ENCODE measurements at places on chromosomes 4 and X. TPM values are rescaled to one million over a fixed set of nuclear protein-coding genes. Genes with fewer than 3 reads are reported as not detected.

IDH3G gene
- total RNA-seq, result 53.9 TPM

- no peaks in the 10 kb centered on the region for H3K4me1 ChIP-seq
- no peak overlapping the region for H3K27ac ChIP-seq
- H3K36me3 ChIP-seq, result peaks cover 8% of the 10 kb centered on the region
- no peak overlapping the region for H3K4me3 ChIP-seq
- H3K27me3 ChIP-seq, result no peaks in the 10 kb centered on the region
Observed at GRCh38 chr4:40857956-40858355, 108.2 kb downstream of the NSUN7 start.

MAGEC1 gene
- total RNA-seq, result not detected

- no peaks in the 10 kb centered on the region for H3K4me1 ChIP-seq
- no peak overlapping the region for H3K27ac ChIP-seq
- no peaks in the 10 kb centered on the region for H3K36me3 ChIP-seq
- H3K27me3 ChIP-seq, result no peaks in the 10 kb centered on the region
- DNase-seq, result no peak
- no peak overlapping the region for H3K4me3 ChIP-seq
Observed at GRCh38 chr4:184510401-184510800, 36.1 kb upstream of the IRF2 start.

LNX1 gene
- total RNA-seq, result 5.7 TPM

SH3BP2 gene
- 37.6 TPM for total RNA-seq

DNA sequence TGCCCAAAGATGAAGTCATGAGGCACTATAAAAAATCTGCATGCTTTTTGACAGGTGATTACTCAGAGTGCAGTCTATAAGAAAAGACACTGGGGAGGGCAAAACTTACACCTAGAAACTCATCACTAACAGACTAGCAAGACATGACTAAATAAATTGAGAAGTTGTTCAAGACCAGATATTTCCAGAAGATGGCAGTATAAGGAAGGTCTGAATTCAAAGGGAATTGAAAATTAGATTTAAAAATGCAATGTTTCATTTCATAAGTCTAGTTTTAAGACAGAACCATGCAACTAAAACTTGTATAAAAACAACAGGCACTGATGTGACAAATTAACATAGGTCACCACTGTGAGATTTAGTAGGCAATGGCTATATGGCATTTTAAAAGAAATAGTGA is 232.5 kb upstream of the POF1B start:
- H3K27me3 ChIP-seq, result no peaks in the 10 kb centered on the region
- H3K36me3 ChIP-seq, result no peaks in the 10 kb centered on the region
- H3K27ac ChIP-seq, result no peak overlapping the region

DNA sequence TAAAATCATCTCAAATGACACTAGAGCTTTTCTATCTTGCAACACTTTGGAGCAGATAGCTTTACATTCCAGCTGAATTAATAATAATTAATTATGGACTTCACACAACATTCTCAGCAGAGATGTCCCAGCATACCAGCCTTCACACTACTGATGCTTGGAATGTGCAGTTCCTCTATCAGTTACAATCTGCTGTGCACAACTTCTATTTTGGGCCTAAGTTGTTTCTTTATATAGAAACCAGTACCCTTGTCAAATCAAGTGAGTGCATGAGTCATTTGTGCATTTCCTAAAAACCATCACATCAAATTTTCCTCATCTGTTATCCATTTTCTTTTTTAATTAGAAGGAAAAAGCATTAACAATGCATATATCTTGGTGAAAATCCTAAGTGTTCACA is 8.8 kb upstream of the RASL11B start:
- H3K4me3 ChIP-seq, result no peak overlapping the region
- no peak for DNase-seq
- H3K36me3 ChIP-seq, result no peaks in the 10 kb centered on the region
- no peaks in the 10 kb centered on the region for H3K27me3 ChIP-seq
- no peak overlapping the region for H3K27ac ChIP-seq

DNA sequence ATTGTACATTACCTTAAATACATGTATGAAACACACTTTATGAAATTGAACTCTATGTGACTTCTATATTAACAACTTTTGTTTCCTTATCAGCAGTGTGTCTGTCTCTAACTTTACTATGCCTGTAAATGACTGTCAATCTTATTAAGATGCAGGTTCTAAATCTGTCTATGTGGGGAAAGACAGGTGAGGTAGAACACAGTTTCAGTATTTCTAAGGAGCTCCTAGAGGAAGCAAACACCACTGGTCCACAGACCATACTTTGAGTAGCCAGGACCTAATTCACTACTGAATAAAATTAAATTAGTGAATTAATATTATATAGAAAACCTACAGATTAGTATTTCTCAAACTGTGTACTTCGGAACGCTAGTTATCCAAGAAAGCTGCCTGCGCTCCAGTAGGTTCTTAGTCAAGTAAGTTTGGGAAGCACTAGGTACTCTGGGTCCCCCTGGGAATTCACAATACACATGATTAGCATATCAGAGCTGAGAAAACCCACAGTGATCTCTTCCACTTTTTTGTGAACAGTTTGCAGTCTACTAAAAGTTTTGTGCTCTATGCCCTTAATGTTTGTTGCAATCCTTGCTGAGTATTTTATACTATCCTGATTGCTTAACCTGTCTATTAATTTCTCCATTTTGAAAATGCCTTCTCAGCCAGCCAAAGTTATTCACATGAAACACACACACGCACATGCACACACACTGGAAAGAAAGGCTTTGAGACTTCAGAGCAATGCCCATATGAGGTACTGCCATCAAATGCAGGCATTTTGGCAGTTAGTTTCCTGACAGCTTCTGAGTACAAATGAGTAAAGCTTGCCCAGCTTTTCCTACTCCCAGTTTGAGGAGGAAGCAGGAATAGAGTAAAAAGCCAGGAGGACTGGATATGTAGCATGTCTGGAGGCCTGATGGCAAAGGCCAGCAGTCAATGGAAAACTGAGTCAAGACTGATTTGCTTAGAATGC is 133.6 kb upstream of the CPEB2 start:
- peak overlapping the region; percentile 39 for H3K4me3 ChIP-seq
- no peaks in the 10 kb centered on the region for H3K36me3 ChIP-seq
- no peak for DNase-seq
- H3K4me1 ChIP-seq, result peaks cover 25% of the 10 kb centered on the region

DMP1 gene
- total RNA-seq, result 0.09 TPM

MXD4 gene
- total RNA-seq, result 27.1 TPM

DNA sequence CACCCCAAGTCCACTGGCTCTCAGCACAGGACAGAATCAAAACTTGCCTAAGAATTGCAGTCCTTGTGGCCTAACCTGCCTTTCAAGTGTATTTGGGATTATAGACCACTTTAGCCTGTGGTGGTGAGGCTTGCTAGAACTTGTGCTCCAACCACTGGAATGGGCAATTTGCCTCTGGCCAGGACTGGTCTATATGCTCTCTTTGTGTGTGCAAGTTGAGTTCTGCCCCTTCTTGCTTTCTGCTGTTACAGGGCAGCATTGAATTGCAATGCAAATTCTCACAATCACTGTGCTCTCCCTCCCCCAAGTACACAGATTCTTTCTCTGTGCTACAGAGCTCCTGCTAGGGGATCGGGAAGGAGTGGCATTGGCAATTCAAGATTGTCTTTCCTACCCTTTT is 233.6 kb upstream of the DIPK2B start:
- H3K4me1 ChIP-seq, result peaks cover 4% of the 10 kb centered on the region
- H3K36me3 ChIP-seq, result no peaks in the 10 kb centered on the region
- peak overlapping the region; percentile 53 for H3K4me3 ChIP-seq
- H3K27me3 ChIP-seq, result no peaks in the 10 kb centered on the region

GRCh38 chrX:110082161-110082560 is 79.2 kb downstream of the TMEM164 start:
- no peak overlapping the region for H3K4me3 ChIP-seq
- no peak overlapping the region for H3K27ac ChIP-seq
- H3K36me3 ChIP-seq, result no peaks in the 10 kb centered on the region
- DNase-seq, result no peak
- H3K27me3 ChIP-seq, result no peaks in the 10 kb centered on the region
- no peaks in the 10 kb centered on the region for H3K4me1 ChIP-seq

GRCh38 chrX:48911412-48912182 is at the start of gene SLC35A2:
Gene SLC35A2 (minus strand): TSS chrX:48911646. CDS start chrX:48911636, 10 bp downstream.
- peaks cover 39% of the 10 kb centered on the region for H3K36me3 ChIP-seq
- peak; percentile 90 for DNase-seq
- H3K4me3 ChIP-seq, result peak within 1 kb of the TSS; percentile 85
- H3K4me1 ChIP-seq, result no peaks in the 10 kb centered on the region
- peak within 1 kb of the TSS; percentile 24 for H3K27ac ChIP-seq

DNA sequence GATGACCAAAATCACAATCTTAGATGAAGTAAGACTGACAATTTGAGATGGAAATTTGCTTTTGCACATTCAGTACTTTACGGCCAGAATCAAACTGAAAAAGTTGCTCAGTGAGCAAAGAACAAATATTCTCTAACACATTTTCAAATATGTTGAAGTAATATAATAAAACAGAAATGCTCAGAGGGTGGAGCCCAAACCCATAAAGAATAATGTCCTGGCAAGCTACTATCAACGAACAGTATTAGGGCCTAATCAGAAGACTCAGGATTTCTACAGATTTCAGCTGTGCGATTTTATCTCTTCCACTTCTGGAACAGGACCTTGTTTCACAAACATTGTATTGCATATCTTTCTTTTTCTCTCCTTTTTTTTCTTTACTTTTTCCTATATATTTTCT is 505.0 kb downstream of the TECRL start:
- no peaks in the 10 kb centered on the region for H3K4me1 ChIP-seq
- no peaks in the 10 kb centered on the region for H3K27me3 ChIP-seq
- no peak overlapping the region for H3K4me3 ChIP-seq

DNA sequence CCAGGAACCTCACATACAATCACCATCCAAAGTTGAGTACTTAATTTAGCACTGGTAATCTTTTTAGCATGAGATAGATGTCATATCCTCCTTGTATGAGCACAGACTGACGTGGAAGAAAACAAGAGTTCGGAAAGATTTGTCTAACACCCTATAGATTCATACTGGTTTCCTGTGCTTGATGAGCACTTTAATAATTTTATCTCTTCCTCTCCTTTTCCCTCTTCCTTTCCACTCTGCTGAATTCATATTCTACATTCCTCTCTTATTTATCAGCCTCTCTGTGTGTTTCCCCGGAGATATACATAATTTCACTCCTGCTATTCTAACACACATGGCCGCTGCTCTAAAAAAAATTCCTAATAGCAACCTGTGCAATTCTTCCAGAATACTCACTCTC is 273.9 kb downstream of the AFF2 start:
- DNase-seq, result no peak
- no peaks in the 10 kb centered on the region for H3K36me3 ChIP-seq
- no peaks in the 10 kb centered on the region for H3K27me3 ChIP-seq
- no peak overlapping the region for H3K4me3 ChIP-seq
- no peaks in the 10 kb centered on the region for H3K4me1 ChIP-seq

GRCh38 chrX:70921709-70922352 is 9.1 kb downstream of the SLC7A3 start:
- H3K27me3 ChIP-seq, result no peaks in the 10 kb centered on the region
- no peak for DNase-seq
- H3K4me3 ChIP-seq, result no peak overlapping the region
- H3K4me1 ChIP-seq, result peaks cover 2% of the 10 kb centered on the region
- H3K27ac ChIP-seq, result no peak overlapping the region

- no peaks in the 10 kb centered on the region for H3K27me3 ChIP-seq
- H3K27ac ChIP-seq, result no peak overlapping the region
- no peak for DNase-seq
- no peaks in the 10 kb centered on the region for H3K4me1 ChIP-seq
- H3K36me3 ChIP-seq, result no peaks in the 10 kb centered on the region
Observed at GRCh38 chrX:137562096-137562495, 3.8 kb upstream of the ZIC3 start.

TNMD gene
- 7.0 TPM for total RNA-seq

GRCh38 chr4:81988178-81988577 is 385.6 kb downstream of the HNRNPD start:
- no peak overlapping the region for H3K4me3 ChIP-seq
- H3K36me3 ChIP-seq, result no peaks in the 10 kb centered on the region
- no peak overlapping the region for H3K27ac ChIP-seq
- H3K4me1 ChIP-seq, result peaks cover 3% of the 10 kb centered on the region
- no peak for DNase-seq

DNA sequence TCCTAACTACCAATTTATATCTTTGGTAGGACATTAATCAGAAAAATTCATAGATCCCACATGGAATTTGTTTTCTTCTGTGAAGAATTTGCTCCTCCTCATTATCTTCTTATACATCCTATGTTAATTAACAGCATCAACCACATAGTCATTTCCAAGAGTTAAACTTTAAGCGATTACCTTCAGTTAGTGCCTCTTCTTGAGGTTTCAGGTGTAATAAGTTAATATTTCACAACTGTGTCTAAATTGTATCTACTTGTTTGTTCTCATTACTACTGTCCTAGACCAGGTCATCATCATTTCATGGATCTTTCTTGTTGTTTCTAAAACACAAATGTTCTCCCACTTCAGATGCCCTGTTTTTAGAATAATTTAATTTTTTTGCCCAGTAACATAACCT is 457.9 kb downstream of the FAT4 start:
- H3K4me3 ChIP-seq, result no peak overlapping the region
- no peaks in the 10 kb centered on the region for H3K36me3 ChIP-seq
- no peak overlapping the region for H3K27ac ChIP-seq
- no peaks in the 10 kb centered on the region for H3K4me1 ChIP-seq

TCEAL8 gene
- 86.0 TPM for total RNA-seq

ANAPC10 gene
- 27.9 TPM for total RNA-seq

GRCh38 chr4:82802911-82803310 is 4.3 kb upstream of the SCD5 start:
- no peak for DNase-seq
- no peaks in the 10 kb centered on the region for H3K4me1 ChIP-seq
- H3K27me3 ChIP-seq, result peaks cover 84% of the 10 kb centered on the region
- no peak overlapping the region for H3K4me3 ChIP-seq
- no peak overlapping the region for H3K27ac ChIP-seq
- H3K36me3 ChIP-seq, result no peaks in the 10 kb centered on the region

GRCh38 chrX:151765026-151765425 is 30.5 kb downstream of the CNGA2 start:
- no peaks in the 10 kb centered on the region for H3K4me1 ChIP-seq
- DNase-seq, result no peak
- H3K4me3 ChIP-seq, result no peak overlapping the region
- H3K36me3 ChIP-seq, result no peaks in the 10 kb centered on the region
- H3K27ac ChIP-seq, result no peak overlapping the region

GRCh38 chrX:155216940-155217440 is 730 bp downstream of the VBP1 start:
- DNase-seq, result peak; percentile 50
- no peaks in the 10 kb centered on the region for H3K27me3 ChIP-seq
- H3K36me3 ChIP-seq, result peaks cover 21% of the 10 kb centered on the region
- H3K4me1 ChIP-seq, result peaks cover 3% of the 10 kb centered on the region
- no peak overlapping the region for H3K27ac ChIP-seq

DNA sequence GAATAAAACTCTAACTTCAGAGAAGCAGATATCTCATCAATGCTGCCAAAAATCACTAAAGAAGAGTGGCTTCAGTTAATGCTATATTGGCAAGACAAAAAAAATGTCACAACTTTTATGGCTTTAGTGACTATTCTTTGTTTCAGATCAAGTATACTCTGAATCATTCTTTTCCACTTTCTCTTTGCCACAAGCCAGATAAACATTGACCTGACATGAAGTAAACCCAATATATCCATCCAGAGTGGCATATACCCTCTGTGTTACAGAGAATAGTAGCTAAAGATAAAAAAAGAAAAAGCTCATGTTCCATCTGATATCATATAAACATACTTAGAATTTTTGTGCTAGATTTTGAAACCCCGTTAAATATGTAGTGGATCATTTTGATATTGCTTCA is 206.7 kb upstream of the CNKSR2 start:
- H3K36me3 ChIP-seq, result no peaks in the 10 kb centered on the region
- H3K4me3 ChIP-seq, result no peak overlapping the region
- no peak overlapping the region for H3K27ac ChIP-seq
- DNase-seq, result no peak

GRCh38 chrX:96405842-96406241 is 278.8 kb upstream of the DIAPH2 start:
- H3K27me3 ChIP-seq, result no peaks in the 10 kb centered on the region
- H3K4me3 ChIP-seq, result no peak overlapping the region
- no peak overlapping the region for H3K27ac ChIP-seq
- no peaks in the 10 kb centered on the region for H3K4me1 ChIP-seq
- DNase-seq, result no peak
- H3K36me3 ChIP-seq, result no peaks in the 10 kb centered on the region

All from endodermal cell (in vitro differentiated cells).